Right ventricle myocardium superior (tissue), 1 donor: ENCODE measurements at places on chromosomes 1 and 21. TPM values are rescaled to one million over a fixed set of nuclear protein-coding genes. Genes with fewer than 3 reads are reported as not detected.

COG2 gene
- 24.6 TPM for total RNA-seq

OR2T34 gene
- not detected for total RNA-seq

SLAMF6 gene
- total RNA-seq: 0.30 TPM

OR2L13 gene
- total RNA-seq: not detected

TGFB2 gene
- total RNA-seq: 1.5 TPM

LRRC3 gene
- total RNA-seq: 2.7 TPM

LORICRIN gene
- total RNA-seq: not detected

RXFP4 gene
- not detected for total RNA-seq

LCE3D gene
- total RNA-seq: not detected

BTBD8 gene
- total RNA-seq: 5.9 TPM

GRCh38 chr1:11214698-11215380 lies 25.7 kb downstream of the ANGPTL7 start:
- DNase-seq: no peak

GRCh38 chr1:81780705-81781454 lies 19.9 kb upstream of the ADGRL2 start:
- no peak for DNase-seq

- no peak for DNase-seq
Measured at GRCh38 chr1:74471470-74471869, 40.9 kb downstream of the LRRC53 start.

GRCh38 chr1:70518106-70518505 lies 107.0 kb downstream of the CTH start:
- DNase-seq: no peak

DNA sequence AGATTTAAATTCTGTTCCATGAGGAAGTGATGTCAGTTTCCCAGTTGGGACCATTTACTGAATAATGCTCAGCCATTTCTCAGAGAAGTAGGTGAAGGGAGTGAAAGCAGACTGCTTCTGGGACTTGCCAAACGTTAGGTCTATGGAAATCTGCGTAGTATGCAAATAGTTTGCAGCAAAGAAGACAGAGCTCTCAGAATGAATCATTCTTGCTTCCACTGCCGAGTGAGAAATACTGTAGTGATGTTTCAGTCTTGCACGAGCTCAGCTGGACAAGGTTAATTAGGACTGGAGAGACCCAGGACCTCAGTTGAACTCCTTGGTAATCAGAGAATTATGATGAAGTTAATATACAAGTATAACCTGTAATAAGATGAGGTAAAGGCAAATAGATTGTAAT lies 317.7 kb upstream of the DAB1 start:
- DNase-seq: no peak

DNA sequence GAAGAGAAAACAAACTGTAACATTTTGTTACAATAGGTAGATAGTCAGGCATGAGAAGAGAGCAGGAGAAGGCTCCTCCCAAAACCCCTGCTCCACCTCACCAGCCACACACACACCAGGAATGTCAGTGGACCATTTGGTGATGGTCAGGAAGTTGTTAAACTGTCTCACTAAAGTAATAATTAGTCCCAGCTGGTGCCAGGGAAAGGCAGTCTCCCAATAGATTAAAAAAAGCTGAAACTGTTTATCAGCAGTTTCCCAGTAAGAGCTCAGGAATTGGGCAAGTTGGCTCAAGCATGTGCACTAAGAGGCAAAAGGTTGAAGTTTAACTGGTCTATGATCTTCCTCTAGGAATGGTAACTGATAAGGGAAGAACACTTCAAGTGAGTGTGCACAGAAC lies 249.6 kb downstream of the COL11A1 start:
- no peak for DNase-seq

DNA sequence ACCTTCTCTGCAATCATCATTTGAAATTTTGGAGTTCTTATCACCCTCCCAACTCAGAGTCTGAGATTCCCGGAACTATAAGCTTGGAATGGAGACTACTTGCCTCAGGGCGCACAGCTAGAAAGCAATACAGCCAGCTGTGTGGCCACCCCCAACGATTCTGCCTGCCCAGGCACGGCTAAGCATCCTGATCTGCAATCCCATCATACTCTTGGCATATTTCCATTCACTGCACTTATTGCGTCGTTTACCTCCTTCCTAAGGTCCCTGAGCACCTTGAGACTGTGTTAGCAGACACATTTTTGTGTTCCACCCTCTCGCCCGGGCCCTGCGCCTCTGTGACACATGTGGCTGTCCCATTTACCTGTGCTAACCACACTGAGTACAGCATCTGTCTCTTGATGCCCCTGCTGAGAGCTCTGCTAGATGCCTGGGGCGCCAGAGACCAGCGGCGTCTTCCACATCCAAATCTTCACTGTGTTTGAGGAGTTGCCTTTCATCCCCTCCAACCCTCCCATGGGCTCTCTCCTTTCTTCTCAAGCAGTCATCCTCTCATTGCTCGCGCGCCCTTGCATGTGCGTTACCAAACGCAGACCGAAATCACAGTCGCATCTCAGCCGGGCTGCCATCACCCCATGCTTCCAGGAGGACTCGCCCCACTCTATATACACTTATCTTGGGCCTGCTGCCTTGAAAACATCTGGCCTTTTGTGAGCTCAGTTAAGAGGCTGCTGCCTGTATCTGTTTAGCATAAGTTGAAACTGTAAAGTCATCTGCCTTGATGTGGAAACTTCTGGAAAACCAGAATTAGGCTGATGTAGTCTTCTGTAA lies 3.5 kb upstream of the CLDN19 start:
- DNase-seq: no peak

GRCh38 chr1:64220241-64220640 lies 16.8 kb downstream of the UBE2U start:
- no peak for DNase-seq

- no peak for DNase-seq
Measured at GRCh38 chr21:31317688-31318087, 26.4 kb downstream of the TIAM1 start.

DNA sequence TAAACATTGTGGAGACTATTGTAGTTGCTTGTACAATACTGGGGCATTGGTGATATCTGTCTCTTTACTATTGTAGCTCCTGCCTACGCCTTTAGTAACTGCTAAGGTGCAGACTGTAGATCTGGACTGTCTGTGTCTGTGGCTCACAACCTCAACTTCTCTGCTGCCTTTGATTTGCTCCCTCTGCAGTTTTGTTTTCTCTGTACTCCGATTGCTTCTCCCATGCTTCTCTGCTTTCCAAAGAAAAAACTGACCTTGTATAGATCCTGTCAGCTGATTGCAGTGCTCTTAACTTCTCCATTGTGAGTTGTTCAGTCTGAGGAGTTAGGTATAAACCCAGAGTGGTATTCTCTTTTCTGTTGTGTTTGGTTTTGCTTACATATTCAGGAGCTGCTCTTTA lies 15.3 kb downstream of the MAGI3 start:
- no peak for DNase-seq

DNA sequence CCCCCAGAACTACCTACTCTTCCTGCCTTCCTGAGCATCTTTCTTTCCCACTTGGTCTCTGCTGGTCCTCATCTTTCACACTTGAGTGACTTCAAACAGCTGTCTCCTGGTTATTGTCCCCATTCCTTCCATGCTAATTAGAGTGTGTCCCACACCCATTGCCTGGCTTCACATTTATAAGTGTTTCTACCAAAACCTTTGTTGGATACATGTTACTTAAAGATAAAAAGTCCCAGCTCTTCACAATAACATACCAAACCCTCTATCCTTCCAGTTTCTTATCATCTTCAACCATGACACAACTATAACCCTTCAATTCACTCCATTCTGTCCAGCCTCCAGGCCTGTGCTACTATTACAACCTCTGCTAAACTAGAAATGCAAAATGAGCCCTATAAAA lies 41.0 kb downstream of the VCAM1 start:
- DNase-seq: no peak

- DNase-seq: no peak
Measured at GRCh38 chr1:4786055-4786454, 131.6 kb downstream of the AJAP1 start.

GRCh38 chr1:154796303-154796892 lies 73.7 kb downstream of the KCNN3 start:
- DNase-seq: peak; percentile 3

- DNase-seq: no peak
Measured at GRCh38 chr1:40599926-40600325, 65.6 kb downstream of the RIMS3 start.

DNA sequence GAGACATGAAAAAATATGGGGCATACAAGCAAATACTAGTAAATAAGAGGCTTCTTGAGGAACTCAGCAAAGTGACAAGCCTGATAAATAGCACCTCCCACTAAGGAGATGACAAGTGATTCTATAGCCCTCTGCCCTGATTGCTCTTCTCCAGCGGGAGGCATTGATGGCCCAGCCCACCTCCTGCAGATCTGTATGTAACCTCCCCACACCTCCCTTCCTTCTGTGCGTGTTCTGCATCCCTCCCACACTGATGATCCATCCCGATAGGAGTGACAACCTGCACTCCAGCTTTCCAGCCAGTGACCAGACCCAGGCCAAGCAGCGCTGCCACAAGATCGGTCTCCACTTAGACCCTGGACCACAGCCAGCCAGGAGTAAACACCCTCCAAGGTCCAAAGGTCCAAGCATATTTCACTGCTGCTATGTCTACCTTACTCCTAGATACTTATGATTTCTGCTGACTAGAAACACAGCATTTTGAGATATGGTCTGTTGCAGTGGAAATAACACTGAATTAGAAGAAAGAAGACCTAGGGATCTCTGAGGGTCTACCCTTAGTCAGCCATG lies 176.1 kb downstream of the BRINP2 start:
- no peak for DNase-seq

- no peak for DNase-seq
Measured at GRCh38 chr1:119542492-119542946, 35.5 kb downstream of the HSD3B1 start.

GRCh38 chr1:151832318-151832980 lies 847 bp upstream of the RORC start:
- DNase-seq: peak; percentile 89
